ENCODE measurements at places on chromosomes 1 and 21.

DNA sequence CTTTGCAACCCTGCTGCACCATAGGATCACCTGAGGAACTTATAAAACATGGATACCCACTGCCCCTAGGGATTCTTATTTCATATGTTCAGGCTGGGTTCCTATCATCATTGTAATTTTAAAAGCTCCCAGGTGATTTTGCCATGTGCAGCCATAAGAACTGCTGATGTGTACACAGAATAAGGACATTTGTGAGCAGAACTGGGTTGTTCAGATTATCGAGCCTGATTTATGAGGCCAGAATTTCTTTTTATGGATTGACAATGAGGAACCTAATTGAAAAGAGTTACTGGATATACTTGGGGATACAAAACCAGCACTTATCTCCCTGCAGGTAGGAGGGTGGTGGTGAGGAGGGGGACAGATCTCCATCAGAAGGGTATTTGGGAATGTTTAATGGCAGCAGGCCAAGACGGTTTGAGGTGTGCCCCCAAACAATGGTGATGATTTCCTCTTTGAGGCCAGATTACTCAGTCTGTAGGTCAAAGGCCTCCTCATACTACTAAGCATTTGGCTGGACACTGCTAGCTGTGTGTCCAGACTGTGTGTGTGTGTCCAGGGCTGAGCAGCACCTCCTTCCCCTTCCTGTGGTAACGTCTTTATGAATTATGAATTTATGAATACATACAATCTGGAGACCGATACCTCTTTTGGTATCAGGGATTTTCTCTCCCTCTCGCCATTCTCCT lies 18.9 kb downstream of the NOS1AP start:
- no peak for DNase-seq

DNA sequence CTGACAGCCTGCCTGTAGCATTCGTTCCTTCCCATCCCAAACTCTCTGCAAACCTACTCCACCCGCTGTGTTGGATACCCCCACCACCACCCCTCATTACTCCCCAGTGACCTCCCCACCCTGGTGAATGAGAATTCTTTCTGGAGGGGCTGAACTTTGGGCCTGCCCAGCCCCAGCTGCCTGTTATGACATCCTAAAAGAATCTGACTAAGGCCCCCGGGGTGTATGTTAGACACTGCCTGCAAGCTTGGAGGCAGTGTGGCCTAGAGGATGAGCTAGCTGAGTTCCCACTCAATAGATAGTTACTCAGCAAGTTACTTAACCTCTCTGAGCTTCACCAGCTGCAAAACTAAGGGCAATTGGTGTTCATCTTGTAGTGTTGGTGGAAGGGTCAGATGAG lies 110.2 kb upstream of the FGGY start:
- DNase-seq = no peak

GRCh38 chr1:26922901-26923300 lies 1.4 kb downstream of the NUDC start:
- no peak for DNase-seq

- no peak for DNase-seq
Measured at GRCh38 chr1:115239426-115239825, 98.6 kb downstream of the NGF start.
